ENCODE measurements at places on chromosomes 2 and 18.

- peak; percentile 94 for DNase-seq
Observed at GRCh38 chr2:189783927-189784867, at the start of the genes ORMDL1 and PMS1. ORMDL1 (minus strand) TSS chr2:189784339; CDS start chr2:189782595, 1,744 bp downstream. PMS1 (plus strand) TSS chr2:189784450; CDS start chr2:189791810, 7,360 bp downstream.

- DNase-seq: no peak
Observed at GRCh38 chr2:217934321-217935131, 68.3 kb downstream of the TNS1 start.

- DNase-seq: no peak
Observed at GRCh38 chr18:24364177-24364576, 33.4 kb downstream of the OSBPL1A start.

- no peak for DNase-seq
Observed at GRCh38 chr2:239249776-239250175, 151.0 kb downstream of the HDAC4 start.

- no peak for DNase-seq
Observed at GRCh38 chr2:52765735-52766134, 1001.9 kb upstream of the CHAC2 start.

DNA sequence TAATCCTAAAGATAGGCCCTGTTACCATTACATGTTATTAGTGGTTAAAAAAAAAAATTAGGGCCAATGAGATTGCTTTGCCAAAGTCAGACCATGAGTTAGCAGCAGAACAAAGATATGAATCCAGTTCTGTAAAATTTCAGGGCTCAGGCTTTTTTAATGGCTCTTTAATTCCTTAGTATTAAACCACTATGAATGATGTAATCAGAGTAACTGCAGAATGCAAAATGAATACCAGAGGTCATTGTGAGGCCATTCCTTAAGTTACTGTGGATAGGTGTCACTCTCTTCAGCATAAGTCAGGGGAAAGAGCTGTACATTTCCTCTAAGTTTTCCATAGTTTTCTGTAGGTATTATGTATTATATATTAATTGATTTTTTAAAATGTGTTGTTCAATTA lies 42.2 kb upstream of the TBR1 start:
- DNase-seq: no peak

All from stimulated activated CD4-positive, alpha-beta T cell treated with anti-CD3 and anti-CD28 coated beads, Interleukin-4, amount 100 ng/mL, for 1 hour (primary cell).